ENCODE measurements at places on chromosomes 3 and 15.

DNA sequence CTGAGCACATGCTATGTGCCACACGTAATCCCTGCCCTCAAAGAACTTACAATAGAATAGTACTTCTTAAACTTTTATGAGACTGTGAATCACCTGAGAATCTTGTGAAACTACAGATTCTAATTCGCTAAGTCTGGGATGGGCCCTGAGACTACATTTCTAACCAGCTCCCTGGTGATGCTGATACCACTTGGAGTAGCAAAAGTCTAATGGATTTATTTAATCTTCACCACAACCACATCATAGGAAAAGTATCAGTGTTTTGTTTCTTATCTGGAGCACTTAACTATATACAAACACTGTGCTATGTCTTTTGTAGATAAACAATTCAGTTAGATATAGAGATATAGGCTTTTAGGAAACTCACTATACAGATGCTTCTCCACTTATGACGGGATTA lies 23.8 kb upstream of the TCF12 start:
- DNase-seq = no peak

GRCh38 chr3:16890597-16891333 lies 6.0 kb downstream of the PLCL2 start:
- DNase-seq = no peak

DNA sequence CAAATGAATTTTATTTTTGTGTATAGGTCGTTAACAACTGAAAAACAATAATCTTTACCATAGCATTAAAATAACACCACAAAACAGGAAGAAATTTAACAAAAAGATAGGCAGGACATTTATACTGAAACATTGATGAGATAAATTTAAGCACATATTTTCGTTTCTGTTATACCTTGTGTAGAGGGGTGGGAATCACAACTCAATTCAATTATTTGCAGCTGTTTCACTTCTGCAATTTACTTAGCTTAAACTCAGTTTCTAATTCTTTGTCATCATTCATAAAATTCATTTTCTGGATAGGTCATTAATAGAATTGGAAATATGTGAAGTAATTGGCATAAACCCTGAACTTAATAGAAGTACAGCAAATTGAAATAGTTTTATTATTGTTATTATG lies 42.3 kb downstream of the TP63 start:
- no peak for DNase-seq

- DNase-seq = no peak
Measured at GRCh38 chr15:99324082-99324620, 72.9 kb downstream of the LRRC28 start.

GRCh38 chr3:189563853-189564563 lies 67.2 kb upstream of the TP63 start:
- no peak for DNase-seq

- no peak for DNase-seq
Measured at GRCh38 chr3:14804835-14805780, 13.7 kb upstream of the FGD5 start.

- no peak for DNase-seq
Measured at GRCh38 chr3:4584456-4585249, 91.5 kb downstream of the ITPR1 start.

DNA sequence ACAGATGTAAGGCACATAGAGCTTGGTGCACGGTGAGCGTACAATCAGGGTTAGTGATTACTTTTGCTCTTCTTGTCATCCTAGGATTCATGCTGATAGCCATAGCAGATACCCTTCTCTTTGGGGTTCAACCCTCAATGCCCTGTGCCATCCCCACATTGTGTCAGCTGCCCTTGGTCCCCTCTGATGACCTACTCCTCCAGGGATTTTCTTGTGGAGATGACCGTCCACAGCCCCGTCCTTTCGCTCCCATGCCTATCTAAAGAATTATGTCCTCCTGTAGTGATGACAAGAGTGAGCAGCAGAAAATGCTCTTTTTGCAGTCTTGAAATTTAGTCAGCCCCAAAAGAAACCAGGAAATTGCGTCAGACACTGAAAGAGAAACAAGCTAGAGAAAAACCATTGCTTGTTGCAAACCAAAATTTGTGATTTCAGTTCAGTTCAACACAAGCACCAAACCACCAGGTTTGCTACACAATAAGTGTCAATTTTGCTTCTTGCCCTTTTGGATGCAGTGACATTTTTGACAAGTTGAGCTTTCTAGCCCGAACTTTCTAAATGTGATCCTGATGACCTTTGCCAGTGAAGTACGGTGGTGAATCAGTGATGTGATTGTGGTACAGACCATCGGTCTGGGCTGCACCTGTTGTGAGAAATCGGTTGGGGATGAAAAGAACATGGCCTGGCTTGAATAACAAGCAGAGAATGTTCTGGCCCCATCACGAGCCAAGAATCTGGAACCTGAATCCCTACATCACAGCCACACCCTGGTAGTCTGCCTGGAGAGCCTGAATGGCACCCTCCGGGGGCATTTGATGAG lies 41.3 kb downstream of the CMTM7 start:
- no peak for DNase-seq

GRCh38 chr3:3726549-3726948 lies 72.7 kb upstream of the LRRN1 start:
- DNase-seq = no peak

- no peak for DNase-seq
Measured at GRCh38 chr3:71511037-71511436, 72.5 kb downstream of the FOXP1 start.

GRCh38 chr3:181384970-181385369 lies 326.8 kb upstream of the SOX2 start:
- DNase-seq = no peak

All from HuH-7.5 (cell line).